T-cell (primary cell): ENCODE measurements at places on chromosomes 4 and X.

DNA sequence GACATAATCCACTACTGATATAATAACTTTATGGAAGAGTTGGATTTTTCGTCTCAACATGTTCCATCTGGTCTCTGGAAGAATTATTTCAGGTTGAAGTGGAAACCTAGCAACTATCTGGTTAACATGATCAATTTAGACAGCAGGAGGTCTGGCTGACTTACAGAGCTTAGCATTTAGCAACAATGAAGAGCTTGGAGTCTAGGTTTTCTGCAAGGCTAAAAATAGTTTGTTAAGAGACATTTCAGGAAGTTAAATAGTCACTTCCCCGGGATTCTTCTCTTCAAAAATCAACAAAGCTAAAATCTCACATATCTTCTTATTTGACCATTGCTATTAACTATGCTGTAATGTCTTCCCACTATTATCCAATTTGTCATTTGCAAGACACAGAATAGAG lies 418.6 kb upstream of the DIPK2B start:
- DNase-seq, result no peak

DNA sequence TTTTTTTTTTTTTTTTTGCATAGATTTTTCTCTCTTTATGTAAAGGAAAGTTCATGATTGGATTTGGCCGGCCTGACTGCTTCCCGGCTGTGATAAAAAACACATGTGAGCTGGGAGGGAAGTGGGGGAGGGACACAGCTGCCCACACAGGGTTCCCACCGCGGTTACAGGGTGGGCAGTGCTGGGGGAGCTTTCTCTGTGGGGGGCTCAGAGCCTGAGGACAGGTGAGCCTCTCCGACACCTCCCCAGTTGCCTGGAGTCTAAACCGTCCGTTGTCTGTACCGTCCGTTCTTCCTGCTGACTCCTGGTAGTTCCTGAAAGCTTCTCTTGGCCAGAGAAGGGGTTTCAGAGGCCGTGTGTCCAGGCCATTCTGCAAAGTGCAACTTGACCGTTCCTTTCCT lies 21.8 kb downstream of the SHOX start:
- DNase-seq, result no peak

DNA sequence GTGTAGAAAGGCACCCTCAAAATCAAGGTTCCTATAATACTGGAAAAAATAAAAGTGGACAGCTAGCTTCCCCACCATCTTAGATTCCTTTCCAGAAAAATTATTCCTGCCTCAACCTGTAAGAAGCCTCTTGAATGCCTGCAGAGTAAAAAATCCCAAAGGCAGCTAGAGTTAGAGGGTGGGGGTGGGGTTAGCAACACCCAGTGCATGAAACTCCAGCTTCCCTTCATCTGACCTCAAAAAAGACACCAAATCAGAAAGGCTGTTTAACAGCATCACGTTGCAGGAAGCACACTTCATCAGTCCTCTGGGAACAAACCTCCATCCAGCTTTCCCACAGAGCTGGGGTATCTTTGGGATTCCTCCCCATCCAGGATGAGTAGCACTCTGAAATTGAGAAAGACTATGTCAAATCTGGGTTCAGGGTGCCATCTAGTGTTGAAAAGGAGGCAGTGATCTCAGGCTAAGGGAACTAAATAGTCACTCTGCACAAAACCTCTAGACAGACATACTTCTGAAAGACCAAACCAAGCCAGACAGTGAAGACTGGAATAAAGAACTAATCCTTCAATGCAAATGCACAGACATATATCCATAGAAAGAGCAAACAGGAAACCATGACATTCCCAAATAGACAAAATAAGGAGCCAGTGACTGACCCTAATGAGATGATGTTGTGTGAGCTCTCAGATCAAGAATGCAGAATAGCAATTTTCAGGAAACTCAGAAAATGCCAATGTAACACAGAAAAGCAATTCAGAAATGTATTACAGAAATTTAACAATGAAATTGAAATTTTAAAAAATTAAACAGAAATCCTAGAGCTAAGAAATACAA lies 97.9 kb downstream of the ARHGEF9 start:
- no peak for DNase-seq

DNA sequence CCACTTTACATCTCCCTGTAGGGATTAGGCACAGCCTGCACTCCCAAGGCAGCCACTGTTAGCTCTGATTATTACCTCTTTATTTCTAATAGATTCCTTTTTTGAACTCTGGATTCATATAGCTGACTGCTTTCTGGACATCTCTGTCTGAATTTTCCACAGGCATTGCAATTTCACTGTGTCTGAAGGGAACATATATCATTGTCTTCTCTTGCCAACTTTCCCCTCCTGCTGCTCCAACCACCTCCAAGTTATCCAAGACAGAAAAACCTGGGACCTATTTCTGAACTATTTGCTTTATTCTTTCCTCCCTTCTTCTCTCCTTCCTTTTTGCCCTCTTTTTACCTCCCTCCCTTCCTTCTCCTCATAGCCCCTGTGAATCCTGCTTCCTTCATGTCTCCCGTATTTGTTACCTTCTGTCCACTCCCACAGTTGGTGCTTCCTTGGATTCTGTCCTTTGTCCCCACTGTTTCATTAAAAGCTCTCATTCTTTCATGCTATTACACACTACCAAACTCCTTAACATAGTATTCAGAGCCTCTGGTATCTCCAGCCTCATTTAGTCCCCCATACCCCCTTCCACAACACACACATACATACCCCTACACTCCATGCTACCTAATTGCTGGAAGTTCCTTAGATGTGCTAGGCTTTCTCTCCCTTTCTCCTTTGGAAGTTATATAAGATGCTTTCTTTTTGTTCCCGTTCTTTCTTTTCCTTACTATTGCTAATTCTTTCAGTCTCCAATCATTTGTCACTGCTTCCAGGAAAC lies 34.7 kb downstream of the FGF2 start:
- DNase-seq, result no peak

- no peak for DNase-seq
Measured at GRCh38 chrX:153488231-153488914, 6.4 kb upstream of the BGN start.

- DNase-seq, result no peak
Measured at GRCh38 chr4:3199653-3200422, 49.1 kb upstream of the MSANTD1 start.
